Non-pigmented ciliary epithelial cell (primary cell): ENCODE measurements at places on chromosomes 6 and 20.

GRCh38 chr6:39422238-39422637, 99.7 kb upstream of the KCNK16 start:
- DNase-seq = no peak

- DNase-seq = no peak
Measured at GRCh38 chr20:52533401-52533800, 341.8 kb upstream of the ZFP64 start.

DNA sequence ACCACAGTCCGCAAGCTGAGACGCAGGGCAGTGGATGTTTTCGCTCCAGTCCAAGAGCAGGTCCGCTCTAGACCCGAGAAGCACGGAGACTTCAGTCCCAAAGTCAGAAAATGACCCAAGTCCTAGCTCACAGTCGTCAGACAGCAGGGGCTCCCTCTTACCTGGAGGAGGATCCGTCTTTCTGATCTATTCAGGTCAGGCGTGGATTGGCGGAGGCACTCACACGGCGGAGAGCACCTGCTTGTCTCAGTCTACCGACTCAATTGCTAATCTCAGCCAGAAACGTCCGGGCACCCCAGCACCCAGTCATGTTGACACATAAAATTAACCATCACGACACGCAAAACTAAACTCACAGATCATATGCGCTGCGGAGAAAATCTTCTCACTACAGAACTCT, 285.3 kb upstream of the CDH4 start:
- DNase-seq = no peak

- DNase-seq = no peak
Measured at GRCh38 chr6:111715321-111715720, 109.6 kb upstream of the TRAF3IP2 start.
